CD4-positive, alpha-beta memory T cell (primary cell): ENCODE measurements at places on chromosomes 3 and 15.

GRCh38 chr3:192940129-192940528 lies 22.5 kb upstream of the MB21D2 start:
- DNase-seq: no peak

DNA sequence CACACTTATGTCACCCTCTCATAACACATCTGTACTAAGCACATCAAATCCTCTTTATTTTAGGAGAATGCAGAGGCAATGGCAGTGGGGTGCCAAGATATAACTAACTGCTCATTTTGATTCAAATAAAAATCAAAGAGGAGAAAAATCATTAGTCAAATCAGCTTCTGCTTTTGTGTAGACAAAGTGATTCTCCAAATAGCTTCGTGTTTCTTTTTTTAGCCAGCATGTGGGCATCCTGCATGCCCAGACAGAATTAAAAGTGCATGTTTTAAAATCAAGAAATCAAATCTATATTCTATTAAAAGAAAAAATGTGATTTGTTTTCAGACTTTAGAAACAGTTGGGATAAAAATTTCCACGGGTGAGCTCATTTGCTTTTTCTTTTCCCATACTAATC lies 761.3 kb upstream of the CFAP20DC start:
- no peak for DNase-seq

- DNase-seq: no peak
These were observed 294.7 kb downstream of the OXSM start for GRCh38 chr3:26084629-26085028.

DNA sequence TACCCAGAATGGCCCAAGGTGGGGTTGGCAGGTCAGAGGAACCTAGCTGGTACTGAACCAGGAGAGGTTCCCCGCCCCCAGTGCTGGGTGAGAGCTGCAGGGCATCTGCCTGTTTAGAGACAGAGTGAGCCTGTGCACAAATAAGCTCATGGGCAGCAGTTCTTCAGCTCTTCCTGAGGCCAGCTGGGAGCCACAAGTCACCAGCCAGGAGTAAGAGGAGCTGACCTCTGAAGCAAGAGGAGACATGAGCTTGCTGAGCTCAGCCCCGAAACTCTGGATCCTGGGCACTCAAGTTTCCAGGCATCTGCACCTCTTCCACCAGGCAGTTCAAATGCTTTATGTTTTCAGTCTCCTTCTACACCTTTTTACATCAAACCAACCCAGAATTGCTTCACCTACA lies 2.1 kb downstream of the RTP2 start:
- no peak for DNase-seq

- DNase-seq: no peak
These were observed 358.9 kb downstream of the RBMS3 start for GRCh38 chr3:29639578-29640290.

- no peak for DNase-seq
These were observed 177.1 kb downstream of the CD47 start for GRCh38 chr3:107913701-107914100.

- no peak for DNase-seq
These were observed 247.5 kb downstream of the CDIN1 start for GRCh38 chr15:36826948-36827347.

DNA sequence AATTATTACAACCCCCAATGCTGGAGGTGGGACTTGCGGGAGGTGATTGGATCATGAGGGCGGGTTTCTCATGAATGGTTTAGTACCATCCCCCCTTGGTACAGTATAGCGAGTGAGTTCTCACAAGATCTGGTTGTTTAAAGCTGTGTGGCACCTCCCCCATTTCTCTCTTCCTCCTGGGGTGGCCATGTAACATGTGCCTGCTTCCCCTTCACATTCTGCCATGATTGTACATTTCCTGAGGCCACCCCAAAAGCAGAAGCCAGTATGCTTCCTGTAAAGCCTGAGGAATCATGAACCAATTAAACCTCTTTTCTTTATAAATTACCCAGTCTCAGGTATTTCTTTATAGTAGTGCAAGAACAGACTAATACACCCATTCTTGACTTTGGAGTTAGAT lies 20.3 kb upstream of the PROK2 start:
- DNase-seq: no peak

GRCh38 chr3:26307787-26308186 lies 314.8 kb upstream of the LRRC3B start:
- no peak for DNase-seq

GRCh38 chr15:42940527-42940926 lies 19.9 kb upstream of the TTBK2 start:
- no peak for DNase-seq

DNA sequence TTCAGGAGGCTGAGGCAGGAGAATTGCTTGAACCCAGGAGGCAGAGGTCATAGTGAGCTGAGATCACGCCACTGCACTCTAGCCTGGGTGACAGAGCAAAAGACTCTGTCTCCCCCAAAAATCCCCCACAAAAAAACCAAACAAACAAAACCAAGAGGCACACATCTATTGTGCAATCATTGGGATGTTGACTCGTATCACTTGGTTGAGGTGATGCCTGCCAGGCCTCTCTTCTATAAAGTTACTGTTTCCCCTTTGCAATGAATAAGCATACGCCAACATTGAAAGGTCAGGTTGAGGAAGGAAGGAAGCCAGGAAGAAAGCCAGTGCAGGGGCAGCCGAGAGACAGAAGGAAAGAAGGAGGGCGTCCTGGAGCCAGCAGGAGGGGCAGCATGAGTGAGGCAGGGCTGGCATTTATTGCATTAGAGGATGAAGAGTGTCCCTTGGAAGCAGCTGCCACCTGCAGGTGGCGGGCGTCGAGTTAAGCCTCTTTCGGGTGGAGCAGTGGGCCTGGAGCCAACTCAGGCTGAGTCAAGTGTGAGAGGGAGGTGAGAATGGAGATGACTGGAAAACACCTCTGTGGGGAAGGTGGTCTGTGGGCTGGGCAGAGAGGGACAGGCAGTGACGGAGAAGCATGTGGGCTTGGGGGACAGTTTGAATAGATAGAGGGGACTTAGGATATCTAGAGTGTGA lies 8.3 kb upstream of the CSPG4 start:
- no peak for DNase-seq

DNA sequence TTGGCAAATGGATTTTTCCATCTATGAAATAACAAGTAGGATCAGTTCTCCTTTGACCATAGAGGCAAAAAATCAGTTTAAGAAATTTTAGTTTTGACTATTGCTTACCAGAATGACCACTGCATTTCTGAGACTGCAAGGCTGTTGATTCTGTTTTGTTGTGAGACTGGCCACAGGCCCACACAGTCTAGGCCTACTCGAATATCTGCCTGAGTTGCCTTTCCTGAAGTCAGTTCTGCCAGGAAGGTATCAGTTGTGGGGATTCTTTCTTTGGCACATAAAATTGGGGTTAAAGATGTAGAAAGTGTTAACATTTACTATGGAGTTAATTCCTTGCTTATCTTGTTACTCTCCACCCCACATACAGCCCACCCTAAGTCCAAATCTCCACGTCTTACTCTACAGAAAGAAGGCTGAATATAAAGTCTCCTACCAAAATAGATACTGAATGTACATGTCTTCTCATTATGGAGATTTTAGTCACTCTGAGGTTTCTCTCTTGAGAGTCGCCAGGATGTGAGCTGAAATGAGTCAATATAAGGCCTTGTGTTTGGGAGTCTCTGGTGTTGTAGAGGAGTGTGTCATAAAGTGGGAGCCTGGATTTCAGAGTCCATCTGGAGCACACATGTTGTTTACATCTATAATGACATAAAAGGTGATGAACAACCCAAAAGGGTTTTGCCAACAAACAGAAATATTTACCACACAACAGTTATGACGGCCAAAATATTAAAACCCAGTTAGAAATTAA lies 45.0 kb upstream of the WWTR1 start:
- DNase-seq: no peak

GRCh38 chr3:149612456-149612855 lies 45.4 kb downstream of the WWTR1 start:
- no peak for DNase-seq

GRCh38 chr15:91921188-91921842 lies 67.8 kb downstream of the SLCO3A1 start:
- DNase-seq: peak; percentile 55

DNA sequence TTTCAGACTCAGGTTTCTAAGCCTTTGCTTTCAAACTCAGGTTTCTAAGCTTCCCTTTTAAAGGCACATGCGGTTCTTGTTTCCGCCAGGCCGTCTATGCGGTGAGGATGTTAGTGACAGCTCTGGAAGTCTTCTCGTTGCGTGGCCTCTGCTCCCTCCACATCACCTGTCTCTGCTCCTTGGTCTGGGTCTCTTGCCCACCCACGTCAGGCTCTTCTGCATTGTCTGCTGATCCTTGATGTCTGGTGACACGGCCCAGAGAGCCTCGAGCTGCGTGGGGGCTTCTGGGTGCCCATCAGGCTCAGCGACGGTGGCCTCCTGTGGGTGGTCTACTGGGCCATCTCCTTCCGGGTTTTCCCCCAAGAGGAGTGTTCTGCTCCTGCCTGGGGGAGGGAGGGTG lies 30.5 kb downstream of the KLF13 start:
- peak; percentile 60 for DNase-seq

- DNase-seq: no peak
These were observed 181.9 kb downstream of the EPHB1 start for GRCh38 chr3:134976948-134977347.

DNA sequence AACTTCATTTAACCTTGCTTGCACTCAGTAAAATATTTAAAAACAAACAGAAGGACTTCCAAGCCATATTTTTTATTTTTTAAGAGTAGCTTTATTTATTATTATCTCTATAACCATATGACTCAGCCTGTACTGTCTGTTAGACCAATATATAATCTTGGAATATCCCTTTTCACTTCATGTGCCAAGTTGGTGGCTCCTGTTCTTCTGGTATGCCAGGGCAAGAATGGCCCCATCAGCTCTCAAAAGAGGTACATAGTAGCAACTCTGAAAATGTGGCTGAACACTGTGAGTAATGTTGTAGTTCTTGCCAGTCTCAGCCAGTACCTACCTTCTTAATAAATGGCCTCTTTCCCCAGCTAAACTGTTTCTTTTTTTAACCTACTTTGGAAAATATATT lies 257.0 kb upstream of the UBE2E1 start:
- DNase-seq: no peak

DNA sequence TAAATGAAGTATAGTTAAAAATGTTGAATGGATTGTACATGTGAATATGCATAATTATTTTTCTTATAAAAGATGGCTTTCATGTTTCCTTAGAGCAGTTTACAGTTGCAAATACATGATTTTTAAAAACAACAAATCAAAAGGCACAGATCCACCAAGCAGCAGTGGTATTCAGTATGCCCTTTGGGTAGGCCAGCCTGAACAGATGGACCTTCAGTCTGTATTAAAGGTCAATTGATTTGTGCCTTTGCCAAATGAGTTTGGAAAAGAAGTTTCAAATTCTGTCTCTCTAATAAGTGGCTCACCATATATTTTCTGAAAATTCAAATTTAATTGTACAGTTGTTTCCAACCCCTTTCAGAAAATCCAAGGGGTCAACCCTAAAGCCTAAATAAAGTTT lies 477.1 kb downstream of the NSUN3 start:
- no peak for DNase-seq

- DNase-seq: no peak
These were observed 57.1 kb downstream of the TRAK1 start for GRCh38 chr3:42148086-42148848.

- DNase-seq: no peak
These were observed 2.9 kb upstream of the TM4SF19 start for GRCh38 chr3:196341137-196341536.

DNA sequence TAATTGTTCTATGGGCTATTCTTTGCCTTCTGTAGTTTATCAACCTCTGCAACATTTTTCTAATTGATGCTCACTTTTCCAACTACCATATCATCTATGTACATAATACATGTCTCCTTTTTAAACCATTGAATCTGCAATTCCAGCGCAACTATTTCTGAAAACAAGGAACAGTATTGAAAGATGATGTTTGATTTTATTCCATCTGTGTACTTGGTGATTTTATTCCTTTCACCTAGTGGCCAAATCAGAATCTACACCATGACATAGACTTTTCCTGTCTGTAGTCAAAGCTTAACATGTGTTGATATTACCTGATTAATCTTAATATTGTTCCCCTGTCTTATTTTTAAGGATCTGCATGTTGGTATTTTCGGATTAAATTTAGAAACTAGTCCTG lies 13.0 kb downstream of the NKTR start:
- DNase-seq: no peak

DNA sequence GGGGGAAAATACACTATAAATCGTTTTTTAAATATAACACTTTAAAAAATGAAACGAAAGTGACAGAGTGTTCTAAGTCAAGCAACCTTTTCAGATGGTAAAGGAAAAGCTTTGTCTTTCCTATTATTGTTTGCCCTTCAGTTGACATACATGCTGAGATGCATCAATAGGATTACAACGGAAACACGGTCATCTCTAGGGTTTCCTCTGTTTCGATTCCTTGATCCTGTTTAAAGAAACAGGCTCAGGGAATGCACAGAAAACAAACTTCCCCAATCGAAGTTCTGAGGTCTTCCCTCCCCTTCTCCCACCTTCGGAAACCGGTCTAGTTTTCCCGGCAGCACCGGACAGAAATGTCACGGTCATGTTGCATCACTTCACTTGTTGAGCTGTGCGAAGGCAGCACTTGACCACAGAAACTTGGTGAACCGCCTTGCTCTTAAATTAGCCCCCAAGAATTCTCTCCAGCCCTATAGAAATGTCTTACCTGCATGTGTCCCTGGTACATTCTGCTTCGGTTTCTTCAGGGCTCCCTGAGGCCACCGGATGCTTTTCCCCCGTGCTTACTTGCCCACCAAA lies 556 bp downstream of the PEX5L start:
- no peak for DNase-seq

DNA sequence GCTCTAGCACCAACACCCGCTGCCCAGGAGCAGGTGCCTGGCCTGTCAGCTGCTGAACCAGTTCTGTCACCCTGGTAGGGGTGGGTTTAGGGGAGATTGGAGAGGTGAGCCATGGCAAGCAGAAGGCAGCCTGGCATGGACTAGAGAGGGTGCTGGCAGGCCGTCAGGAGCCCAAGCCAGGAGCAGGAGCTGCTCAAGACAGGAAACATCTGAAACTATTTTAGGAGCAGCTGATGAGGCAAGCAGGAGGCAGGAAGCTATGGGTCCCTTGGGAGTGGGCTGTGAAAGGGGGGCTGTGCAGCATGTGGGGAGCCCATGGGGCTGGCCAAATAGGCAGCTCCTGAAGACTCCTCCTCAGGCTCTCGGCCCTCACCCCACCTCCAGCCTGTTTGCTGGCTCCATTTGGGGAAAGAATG lies 2.3 kb downstream of the INKA1 start:
- DNase-seq: no peak

DNA sequence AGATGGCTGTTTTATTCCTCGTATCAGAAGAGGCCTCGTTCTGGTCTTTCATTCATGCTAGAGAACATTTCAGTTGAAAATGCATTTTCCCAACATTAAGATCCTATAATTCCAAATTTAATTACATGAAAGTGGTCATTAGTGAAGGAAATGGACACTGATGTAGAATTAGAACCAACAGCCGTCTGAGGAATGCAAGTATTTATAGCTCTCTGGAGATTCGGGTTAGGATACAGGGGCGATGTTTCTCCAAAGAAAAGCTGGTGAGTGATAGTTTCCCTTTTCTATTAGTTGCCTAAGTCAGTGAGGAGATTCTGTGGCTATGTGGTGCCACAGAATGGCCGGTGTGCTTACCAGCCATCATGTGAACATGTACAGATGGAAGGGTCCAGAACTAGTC lies 109.0 kb upstream of the IL12A start:
- DNase-seq: no peak

GRCh38 chr3:123627673-123628670 lies 43.1 kb upstream of the HACD2 start:
- no peak for DNase-seq

- DNase-seq: no peak
These were observed 56.3 kb upstream of the MRPS22 start for GRCh38 chr3:139287557-139287956.
